ENCODE measurements at places on chromosomes 12 and 14. TPM values are rescaled to one million over a fixed set of nuclear protein-coding genes. Genes with fewer than 3 reads are reported as not detected.

The PLA2G1B gene
- total RNA-seq: not detected

The KCNA5 gene
- total RNA-seq: not detected

The GLI1 gene
- total RNA-seq: 0.19 TPM

DNA sequence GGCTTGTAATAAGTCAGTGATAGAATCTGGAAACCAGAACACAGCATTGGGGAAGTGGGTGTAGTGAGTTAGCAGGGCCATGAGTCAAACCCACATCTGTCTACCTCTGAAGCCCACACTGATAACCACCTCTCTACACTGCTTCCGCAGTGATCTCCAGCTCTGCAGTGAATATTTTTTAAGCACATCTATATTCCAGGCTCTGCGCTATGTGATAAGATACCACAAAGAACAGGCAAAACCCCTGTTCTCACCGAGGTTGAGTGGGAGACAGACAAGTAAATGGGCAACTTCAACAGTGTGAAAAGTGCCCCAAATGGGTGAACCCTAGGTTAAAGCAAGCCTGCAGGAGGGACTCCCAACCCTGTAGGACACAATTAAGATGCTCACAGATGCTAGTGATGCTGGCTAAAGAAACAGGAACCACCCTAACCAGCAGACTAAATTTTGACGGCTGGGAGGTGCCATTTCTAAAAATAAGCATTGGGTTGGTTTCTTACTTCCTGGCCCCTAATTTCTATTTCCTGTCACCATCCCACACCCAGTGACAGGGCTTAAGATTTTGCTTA lies 375.0 kb downstream of the DPF3 start:
- no peak for DNase-seq

GRCh38 chr12:69405566-69405865 lies 46.0 kb downstream of the YEATS4 start:
- DNase-seq: peak; percentile 81

GRCh38 chr12:14452336-14452735 lies 86.9 kb downstream of the ATF7IP start:
- no peak for DNase-seq

DNA sequence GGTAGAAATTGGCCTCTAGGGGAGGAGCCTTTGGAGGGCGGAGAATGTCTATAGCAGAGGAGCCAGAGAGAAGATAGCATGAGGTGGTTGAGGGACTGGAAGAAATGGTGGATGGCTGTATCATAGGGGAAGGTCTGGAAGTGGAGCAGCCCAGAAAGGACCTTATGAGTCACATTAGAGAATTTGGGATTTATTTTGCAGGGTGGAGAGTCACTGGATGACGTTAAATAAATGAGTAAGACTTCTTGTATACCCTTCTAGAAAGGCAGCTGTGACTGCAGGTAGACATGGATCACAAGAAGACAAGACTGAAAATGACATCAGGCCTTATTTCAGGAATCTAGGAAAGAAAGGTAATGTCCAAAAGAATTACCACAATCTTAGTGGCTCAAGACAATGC lies 208.2 kb upstream of the TMTC1 start:
- DNase-seq: no peak

DNA sequence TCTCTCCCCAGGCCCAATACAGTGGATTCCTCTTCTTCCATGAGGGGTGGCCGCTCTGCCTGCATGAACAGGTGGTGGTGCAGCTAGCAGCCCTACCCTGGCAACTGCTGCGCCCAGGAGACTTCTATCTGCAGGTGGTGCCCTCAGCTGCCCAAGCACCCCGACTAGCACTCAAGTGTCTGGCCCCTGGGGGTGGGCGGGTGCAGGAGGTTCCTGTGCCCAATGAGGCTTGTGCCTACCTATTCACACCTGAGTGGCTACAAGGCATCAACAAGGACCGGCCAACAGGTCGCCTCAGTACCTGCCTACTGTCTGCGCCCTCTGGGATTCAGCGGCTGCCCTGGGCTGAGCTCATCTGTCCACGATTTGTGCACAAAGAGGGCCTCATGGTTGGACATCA lies 3.8 kb downstream of the ARHGEF40 start:
- no peak for DNase-seq

DNA sequence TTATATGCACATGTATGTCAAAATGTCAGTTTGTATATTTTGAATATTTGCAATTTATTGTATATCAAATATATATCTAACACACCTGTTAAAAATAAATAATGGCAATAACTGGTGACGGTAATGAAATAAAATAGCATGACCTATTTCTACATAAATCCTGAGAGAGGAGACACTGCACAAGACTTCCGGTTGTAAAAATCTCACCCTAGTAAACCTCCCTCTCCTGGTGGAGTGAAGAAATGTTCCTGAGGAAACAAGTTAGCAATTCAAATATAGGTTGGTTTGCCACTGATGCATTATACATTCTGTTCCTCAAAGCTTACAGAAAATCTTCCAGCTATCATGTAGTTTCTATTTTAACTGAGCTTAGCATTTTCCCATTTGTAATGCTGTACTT lies 166.1 kb upstream of the SYT10 start:
- no peak for DNase-seq

Data from glomerular endothelial cell (primary cell).